ENCODE measurements at places on chromosomes 7 and 10.

DNA sequence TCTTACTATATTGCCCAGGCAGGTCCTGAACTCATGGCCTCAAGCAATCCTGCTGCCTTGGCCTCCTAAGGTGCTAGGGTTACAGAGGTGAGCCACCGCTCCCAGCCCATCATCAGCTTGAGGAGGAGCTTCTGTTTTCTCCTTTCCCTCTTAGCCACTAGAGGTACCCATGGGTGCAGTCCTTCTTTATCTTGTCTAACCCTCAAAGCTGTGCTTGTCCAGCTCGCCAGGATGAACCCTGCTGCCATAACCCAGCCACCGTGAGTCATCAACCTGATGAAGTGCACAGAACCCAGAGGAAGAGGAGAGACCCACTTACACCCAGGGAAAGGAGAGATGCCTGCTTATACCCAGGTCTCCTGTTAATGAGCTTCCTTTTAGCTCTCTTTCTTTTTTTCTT lies 133.4 kb downstream of the CUL2 start:
- no peak for DNase-seq

- DNase-seq: no peak
Observed at GRCh38 chr10:119784340-119785067, 58.7 kb downstream of the INPP5F start.

DNA sequence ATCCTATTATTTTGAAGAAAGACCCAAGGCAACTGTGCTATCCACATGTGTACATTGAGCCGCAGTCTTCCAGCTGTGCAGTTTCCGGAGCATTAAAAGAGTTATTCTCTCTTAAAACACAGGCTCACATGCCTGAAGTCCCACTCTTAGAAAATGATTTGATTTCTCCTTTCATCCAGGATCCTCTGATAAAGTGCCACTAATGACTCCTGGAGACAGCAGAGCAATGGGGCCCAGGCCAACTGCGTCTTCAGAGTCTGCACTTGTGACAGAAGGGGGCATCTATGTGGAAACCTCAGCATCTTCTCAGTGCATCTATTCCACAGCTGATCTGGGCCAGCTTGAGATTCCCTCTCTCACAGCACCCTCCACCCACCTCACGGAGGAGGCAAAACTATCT lies 482.1 kb upstream of the AKR1E2 start:
- DNase-seq: no peak

GRCh38 chr7:77498659-77499379 lies 38.3 kb upstream of the PTPN12 start:
- no peak for DNase-seq

DNA sequence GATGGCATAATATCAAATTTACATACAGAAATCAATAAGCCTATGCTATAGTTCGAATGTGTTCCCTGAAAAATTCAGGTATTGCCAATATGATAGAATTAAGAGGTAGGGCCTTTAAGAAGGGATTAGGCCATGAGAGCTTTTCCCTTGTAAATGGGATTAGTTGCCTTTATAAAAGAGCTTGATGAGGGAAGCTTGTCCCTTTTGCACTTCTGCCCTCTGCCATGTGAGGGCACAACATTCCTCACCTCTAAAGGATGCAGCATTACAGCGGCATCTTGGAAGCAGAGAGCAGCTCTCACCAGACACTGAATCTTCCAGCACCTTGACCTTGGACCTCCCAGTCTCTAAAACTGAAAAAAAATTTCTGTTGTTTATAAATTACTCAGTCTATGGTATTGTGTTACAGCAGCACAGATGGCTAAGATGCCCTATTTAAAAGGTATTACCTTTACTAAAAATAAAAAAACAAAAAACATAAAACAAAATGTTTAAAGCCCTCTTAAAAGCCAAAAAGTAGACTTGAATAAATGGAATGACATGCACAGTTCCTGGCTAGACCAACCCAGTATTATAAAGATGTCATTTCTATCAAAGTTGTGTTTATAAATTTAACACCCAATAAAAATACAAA lies 909.6 kb downstream of the REEP3 start:
- DNase-seq: no peak

DNA sequence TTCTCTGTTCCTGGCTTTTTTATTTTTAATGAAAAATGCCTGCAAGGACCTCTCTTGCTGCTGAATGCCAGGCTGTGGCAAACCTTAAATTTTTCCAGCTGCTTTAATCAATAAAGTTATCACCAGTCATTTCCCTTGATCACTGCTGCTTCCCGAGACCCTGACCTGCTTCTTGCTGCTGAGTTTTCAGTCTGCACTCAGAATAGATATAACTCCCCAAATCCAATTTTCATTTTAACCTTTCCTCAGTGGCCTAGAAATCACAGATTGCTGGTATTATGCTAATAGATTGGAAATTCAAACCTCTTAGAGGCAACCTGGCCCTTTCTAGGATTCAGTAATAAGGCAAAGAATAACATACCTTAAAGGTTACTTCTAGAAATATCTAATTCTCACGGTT lies 43.7 kb downstream of the LHPP start:
- DNase-seq: no peak

GRCh38 chr7:110750931-110751605 lies 339.9 kb upstream of the LRRN3 start:
- no peak for DNase-seq

- DNase-seq: no peak
Observed at GRCh38 chr10:66627156-66627555, 298.7 kb upstream of the LRRTM3 start.

GRCh38 chr10:66575251-66575855 lies 350.5 kb upstream of the LRRTM3 start:
- DNase-seq: no peak

GRCh38 chr7:14924398-14924797 lies 21.8 kb upstream of the DGKB start:
- DNase-seq: no peak

DNA sequence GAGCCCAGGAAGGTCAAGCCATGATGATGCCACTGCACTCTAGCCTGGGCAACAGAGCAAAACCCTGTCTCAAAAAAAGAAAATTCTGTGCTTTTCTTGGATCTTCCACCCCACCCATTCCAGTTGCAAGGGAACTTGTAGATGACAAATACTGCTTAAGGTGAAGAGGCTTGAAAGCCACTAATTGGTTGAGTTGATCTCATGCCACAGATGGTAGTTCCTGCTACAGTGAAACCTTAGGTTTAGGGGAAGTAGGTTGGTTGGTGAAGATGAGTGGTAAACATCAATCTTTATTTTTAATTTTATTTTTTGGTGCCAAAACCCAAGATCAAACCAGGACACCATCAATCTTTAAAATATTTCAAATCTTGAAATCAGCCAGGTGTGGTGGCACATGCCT lies 2.9 kb upstream of the GDI2 start:
- no peak for DNase-seq

GRCh38 chr10:71989661-71990454 lies 25.7 kb downstream of the CHST3 start:
- no peak for DNase-seq

GRCh38 chr10:99612167-99612831 lies 7.9 kb downstream of the SLC25A28 start:
- DNase-seq: peak; percentile 24

- no peak for DNase-seq
Observed at GRCh38 chr7:134768243-134768642, 11.2 kb upstream of the CALD1 start.

GRCh38 chr10:73307203-73307800 lies 51.4 kb downstream of the CFAP70 start:
- DNase-seq: no peak

GRCh38 chr10:31288001-31288400 lies 31.0 kb upstream of the ZEB1 start:
- no peak for DNase-seq

DNA sequence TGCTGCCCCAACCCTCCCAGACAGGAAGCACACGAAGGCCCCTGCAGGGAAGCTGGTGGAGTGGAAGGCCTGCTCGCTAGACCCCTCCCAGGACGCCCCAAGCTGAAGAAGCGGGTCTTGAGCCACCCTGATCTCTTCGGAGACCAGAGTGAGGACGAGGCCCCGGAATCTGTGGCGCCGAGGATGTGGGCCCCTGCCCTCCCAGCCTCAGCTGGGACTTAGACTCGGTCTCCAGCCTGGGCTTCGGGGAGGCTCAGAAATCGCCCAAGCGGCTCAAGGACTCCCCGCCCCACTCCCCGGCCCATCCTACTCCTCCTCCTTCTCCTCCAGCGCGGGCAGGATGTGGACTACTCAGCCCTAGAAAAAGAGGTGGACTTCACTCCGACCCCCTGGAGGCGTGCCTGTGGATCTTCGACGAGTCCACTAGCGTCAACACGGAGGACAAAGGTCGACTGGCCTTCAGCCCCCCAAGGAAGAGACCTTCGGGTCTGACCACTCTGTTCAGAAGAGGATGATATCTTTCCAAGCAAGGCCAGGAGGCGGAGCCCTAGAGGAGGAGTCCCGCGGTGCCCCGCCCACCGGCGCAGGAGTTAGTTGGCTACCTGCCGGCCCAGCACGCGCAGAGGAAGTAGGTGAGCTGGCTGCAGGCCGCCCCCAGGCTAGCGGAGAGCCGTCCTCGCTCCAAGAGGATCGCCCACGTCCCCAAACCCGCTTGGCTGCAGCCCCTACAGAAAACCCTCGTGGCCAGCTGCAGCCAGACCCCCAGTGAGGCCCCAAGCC lies 21.9 kb upstream of the LANCL2 start:
- no peak for DNase-seq

GRCh38 chr10:24571870-24572450 lies 151.7 kb downstream of the ARHGAP21 start:
- DNase-seq: no peak

GRCh38 chr7:74505471-74506324 lies 52.0 kb downstream of the GTF2IRD1 start:
- DNase-seq: no peak

DNA sequence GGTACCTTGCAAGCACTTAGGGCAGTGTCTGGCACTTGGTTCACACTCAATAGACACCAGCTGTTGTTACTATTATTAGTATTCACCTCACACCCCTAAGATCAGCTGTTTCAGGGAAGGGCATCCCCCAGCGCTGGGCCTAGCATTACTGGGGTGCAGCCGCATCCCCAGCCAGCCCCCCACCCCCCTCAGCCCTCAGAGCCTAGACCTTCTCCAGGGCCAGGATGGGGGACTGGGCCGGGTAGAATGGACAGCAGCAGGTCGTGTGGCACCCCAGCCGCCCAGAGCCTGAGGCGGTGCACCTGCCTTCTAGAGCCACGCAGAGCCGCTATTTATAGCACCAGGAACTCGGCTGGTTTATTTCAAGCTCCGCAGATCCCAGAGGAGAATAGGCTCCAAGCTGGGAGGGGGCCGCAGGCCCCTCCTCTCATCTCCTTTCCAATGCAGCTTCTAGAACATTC lies 60.5 kb downstream of the GTF2IRD1 start:
- no peak for DNase-seq

DNA sequence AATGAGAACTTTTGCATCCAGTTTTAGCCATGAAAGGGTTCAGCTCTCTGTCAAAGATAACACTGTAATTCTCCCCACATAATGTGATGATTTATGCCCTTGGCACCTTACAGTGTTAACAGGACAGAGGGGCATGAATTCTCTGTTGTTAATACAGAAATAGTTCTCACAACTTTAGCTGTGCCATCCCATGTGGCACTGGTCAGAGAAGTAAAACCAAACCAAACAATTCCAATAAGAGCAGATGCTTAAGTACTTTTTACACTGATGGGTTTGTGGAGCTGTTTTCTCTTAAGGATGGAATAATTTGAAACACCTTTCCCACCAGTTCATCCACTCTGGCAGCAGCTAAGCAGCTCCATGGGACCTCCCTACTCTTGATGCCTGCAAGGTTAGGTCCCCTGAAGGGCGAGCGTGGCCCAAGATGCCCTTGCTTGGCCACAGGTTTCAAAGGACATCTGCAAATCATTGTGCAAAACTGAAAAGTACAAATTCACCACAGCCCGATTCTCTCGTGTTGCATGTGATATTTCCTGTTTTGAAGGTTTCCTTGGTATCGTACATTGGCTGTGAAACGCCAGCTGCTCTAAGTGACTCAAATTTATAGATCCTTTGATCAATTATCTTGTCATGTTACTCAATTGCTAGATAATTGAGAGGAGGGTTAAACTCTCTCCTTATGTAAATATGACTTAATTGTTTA lies 82.5 kb upstream of the CREB5 start:
- DNase-seq: no peak

DNA sequence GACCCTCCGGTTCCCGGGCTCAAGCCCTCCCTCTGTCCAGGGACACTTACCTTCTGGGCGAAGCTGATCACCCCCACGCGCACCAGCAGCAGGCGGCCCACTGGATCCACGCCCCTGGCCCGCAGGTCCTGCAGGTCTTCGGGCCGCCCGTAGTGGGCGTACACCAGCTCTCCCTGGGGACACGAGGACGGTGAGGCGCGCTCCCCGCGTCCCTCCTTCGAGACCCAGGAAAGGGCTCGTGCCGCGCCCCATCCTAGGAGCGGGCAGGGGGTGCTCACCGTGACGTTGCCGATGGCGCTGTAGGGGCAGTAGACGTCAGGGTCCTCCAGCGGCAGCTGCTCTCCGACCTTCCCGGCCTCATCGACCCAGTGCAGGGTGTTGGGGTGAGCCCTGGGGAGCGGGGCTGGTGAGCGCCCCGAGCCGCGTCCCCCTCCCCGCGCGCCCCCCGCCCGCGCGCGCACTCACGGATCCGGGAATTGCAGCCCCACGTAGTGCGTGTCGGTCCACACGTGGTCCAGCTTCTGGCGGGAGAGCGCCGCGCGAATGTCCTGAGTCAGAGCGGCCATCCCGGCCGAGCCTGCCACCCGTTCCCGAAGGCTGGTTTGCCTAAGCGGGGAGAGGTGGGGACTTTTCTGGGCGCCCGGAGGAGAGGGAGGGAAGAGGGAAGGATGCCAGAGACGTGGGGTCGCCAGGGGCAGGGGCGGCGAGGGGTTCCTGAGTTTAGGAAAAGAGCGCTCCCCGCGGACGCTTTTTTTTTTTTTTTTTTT lies 8.2 kb downstream of the TFR2 start:
- peak; percentile 83 for DNase-seq

- DNase-seq: no peak
Observed at GRCh38 chr10:128000471-128001362, 93.8 kb downstream of the PTPRE start.

DNA sequence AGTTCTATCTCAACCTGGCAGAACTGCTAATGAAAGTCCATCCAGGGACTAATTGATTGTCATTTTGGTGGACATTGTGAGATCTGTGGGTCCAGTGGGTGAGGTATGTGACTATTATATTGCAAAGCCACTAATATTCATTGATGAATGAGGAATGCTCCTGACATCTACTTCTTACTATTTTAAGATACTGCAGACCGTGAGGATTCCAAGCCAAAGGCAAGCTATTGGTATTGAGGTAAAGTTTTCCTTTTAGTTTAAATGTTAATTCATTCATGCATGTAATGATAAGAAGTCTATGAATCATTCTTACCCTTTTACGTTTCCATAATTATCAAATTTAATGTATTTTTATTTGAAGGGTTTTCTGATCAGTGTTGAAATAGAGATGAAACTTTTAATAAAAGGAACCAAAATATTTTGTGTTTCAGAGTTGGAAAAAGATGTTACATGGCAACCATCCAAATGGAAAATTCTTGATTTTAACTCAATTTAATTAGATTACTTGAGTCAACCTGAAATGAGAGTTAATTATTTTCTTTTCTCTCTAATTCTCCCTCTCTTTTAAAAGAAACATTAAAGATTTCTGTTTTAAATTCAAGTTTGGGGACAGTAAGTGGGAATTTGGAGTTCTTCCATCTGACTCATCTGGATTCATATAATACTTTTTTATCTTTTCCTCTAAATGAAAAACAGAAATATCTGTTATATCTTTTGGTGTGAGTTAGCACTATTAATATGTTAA lies 39.6 kb downstream of the NUP205 start:
- DNase-seq: no peak
